ENCODE measurements at places on chromosomes 5 and 9.
A peak's percentile ranks its signal among the peaks of the same experiment; 100 is the strongest.

GRCh38 chr9:105557804-105558610, at the start of gene FKTN:
Gene FKTN, plus strand, starts transcription at chr9:105558131. Its CDS starts 16,902 bp downstream, at chr9:105575033.
- DNase-seq = peak; percentile 82

DNA sequence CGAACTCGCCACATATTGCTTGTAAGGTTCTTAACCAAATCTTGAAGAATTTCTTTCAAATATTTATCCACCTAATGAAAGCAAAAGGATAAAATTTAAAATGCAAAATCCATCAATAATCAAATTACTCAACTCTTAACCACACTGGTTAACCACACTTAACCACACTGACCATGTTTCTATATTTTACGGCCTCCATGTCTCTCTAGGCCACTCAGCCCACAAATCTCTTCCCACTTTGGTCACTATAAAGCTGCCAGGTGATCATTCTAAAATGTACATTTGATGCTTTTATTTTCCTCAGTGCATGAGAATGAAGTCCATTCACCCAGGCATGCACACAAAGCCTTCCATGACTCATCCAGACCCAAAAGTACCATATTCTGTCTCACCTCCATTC, 56.4 kb upstream of the OR2K2 start:
- no peak for DNase-seq

- no peak for DNase-seq
These were observed 67.7 kb upstream of the UBTD2 start for GRCh38 chr5:172351240-172351778.

DNA sequence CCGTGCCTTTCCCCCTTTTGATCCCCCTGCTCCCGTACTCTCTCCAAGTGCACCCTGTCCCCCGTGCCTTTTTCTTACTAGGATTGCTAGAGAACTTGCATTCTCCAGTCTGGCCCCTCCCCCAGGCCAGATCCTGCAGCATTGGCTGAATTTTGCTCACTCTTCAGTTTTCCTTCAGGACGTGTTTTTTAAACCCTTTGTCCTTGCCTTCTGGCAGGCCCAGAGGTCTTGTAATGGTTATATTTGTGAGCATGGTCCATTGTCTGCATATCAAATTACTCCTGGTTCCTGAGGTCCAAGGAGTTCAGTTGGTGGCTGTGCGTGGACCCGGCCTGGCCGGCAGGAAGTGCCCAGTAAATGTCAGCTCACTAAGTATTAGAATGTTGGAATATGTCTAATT, 606 bp downstream of the TBC1D13 start:
- no peak for DNase-seq

DNA sequence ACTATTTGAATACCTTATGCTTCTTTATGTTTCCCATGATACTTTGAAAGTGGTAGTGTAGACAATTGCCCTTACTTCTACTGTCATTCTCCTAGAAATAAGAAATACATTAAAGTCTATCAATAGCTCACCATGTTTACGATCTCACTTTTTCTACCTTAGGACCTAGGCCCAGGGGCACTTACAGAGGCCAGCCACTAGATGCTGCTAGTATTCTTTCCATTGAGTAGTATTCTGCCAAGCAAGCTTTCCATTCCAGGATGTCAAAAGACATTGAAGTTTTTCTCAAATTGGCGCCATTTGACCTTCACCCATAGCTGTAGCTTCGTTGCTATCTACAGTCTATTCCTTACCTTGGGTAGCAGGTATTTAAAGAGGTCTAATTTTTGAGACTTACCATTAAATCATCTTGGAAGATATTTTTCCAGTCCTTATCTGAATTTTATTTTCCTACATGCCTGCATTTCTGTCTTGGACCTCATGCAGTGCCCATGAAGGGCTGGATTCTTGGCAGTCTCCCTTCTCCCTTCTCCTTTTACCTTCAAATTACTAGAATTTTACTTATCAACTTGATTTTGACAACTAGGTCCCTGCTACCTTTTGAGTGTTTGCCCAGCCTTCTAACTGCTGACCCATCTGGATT, 246.0 kb upstream of the NUDT12 start:
- DNase-seq = peak; percentile 86

GRCh38 chr9:129900263-129901027, 65.2 kb downstream of the USP20 start:
- DNase-seq = no peak

DNA sequence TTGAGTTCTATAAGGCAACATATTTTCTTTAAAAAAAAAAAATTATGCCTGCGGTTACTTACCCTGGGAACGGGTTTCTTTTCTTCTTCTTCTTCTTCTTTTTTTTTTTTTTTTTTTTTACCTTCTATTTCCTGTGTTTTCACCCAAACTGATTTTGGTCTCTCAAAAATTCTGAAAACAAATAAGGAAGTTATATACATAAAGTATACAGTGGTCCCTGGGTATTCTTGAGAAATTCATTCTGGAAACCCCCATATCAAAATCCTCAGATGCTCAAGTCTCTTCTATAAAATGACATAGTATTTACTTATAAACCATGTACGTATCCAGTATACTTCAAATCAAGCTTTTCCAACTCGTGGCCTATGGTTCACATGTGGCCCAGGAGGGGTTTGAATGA, 326.7 kb downstream of the MAT2B start:
- no peak for DNase-seq

Measured in Kasumi-1 (cell line).